Suppressor macrophage treated with lipopolysaccharide for 4 hours (primary cell): ENCODE measurements at places on chromosomes 5 and 9.

- DNase-seq = no peak
Observed at GRCh38 chr5:10441992-10442435, 335 bp downstream of the ROPN1L start.

- DNase-seq = no peak
Observed at GRCh38 chr5:68028131-68028727, 187.3 kb upstream of the PIK3R1 start.

GRCh38 chr9:14349146-14349446 is 35.2 kb upstream of the NFIB start:
- no peak for DNase-seq

GRCh38 chr5:88807327-88807726 is 75.7 kb downstream of the MEF2C start:
- no peak for DNase-seq

DNA sequence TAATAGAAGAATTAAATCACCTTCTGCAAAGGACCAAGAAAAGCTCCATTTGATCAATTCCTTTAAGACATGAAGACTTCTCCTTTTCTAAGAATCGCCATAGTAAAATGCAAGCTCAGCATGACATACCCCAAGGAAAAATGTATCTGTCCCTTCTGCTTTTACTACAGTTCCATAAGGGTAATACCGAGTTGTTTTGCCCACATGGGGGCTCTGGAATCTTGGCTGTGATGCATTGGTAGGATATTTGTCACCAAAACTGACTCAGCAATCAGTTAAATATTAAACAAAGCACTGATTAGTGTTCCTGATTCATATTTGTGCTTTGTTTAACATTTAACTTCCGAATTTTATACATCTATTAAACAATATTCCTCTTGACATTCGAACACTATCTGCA is 24.3 kb upstream of the KCNIP1 start:
- peak; percentile 44 for DNase-seq

DNA sequence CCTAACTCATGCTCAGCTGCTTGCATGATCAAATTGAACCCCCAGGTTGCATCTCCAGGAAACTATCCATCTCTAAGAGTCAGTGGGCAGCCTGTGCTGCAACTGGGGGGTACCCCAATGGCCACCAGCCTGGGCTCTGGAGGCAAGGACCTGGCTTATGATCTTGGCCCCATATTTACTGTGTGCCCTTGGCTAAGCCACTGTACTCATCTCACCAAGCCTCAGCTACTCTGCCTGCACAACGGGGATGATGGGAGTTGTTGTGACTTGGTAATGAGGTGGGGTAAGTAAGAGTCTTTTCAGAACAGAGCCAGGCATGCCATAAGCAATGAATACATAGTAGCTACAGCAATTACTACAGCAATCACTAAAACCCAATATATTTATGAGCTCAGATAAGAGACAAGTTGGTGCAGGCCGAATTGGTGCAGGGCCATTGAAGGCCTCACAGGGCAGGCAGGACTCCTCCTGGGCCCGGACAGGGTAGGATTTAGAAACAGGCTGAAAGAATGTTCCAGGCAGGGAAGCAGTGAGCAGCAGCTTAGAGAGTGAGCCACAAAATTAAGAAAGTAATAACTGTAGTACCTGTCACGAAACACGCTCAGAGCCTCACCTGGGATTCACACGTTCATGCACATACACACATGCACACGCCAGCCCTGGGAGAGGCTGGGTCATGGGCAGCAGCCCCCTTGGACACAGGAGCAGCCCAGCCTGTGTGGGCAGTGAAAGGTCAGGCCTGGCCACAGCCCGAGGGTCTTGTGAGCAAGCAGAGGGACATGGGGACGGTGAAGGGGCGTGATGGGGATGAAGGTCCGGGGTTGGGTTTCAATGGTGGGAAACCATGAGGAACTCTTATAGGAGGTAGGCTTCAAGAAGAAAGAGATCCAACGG is 74.1 kb downstream of the PAX5 start:
- DNase-seq = no peak

DNA sequence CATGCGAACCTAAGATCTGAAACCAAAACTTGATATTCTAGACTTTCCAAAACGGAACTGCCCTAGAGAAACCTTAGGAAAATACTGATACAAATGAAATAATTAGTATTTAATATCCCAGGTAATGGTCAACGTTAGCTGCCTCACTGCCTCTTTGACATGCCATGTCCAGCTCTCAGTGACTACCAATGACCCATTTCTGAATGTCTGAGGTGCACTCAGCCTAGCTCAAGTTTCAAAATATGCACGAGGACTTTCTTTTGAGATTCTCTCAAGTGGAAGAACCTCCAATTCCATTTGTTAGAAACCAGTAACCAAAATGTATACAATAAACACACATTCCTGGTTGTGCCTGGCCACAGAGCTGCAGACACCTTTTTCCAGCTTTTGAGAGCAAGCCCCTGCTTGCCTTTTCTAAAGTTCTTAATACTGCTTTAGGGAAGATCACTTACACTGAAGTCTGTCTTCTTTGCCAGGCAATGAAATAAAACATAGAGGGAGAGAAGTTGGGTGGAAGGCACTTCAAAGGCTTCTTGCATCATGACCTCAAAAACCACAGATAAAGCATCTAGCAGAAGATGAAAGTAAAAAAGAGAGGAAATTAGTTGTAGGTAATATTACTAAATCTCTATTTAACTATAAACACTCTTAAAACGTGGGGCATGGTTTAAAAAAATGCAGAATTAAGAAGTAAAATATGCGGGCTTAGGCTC is 87.9 kb downstream of the MRPS27 start:
- DNase-seq = no peak

DNA sequence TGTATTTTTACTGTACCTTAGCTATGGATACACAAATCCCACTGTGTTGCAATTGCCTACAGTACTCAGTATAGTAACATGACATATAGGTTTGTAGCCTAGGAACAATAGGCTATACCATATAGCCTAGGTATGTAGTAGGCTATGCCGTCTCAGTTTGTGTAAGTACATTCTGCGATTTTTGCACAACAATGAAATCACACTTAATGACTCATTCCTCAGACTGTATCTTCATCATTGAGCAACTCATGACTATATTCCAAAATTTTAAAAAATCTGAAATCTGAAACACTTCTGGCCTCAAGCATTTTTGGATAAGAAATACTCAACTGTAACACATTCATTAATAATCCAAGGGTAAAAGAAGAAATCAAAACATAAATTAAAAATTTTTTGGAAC is 666.8 kb upstream of the GRAMD2B start:
- DNase-seq = no peak

DNA sequence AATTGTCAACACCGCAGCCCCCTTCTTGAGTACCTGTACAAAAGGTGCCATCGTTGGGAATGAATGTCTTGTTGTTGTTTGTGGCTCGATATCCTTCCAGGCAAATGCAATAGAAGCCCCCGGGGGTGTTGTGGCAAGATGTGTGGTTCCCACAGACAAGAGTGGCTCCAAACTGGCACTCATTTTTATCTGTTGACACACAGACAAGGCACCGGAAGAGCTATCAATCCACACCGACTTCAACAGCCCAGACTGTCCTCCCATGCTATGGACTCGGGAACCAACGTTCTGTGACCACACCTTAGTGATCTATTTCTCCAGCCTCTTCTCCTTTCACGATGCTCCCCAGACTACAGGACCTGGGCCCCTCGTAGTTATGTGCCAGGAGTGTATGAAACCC is 25.9 kb downstream of the SUSD1 start:
- no peak for DNase-seq

- DNase-seq = no peak
Observed at GRCh38 chr9:70910598-70910997, 210.8 kb downstream of the TRPM3 start.

DNA sequence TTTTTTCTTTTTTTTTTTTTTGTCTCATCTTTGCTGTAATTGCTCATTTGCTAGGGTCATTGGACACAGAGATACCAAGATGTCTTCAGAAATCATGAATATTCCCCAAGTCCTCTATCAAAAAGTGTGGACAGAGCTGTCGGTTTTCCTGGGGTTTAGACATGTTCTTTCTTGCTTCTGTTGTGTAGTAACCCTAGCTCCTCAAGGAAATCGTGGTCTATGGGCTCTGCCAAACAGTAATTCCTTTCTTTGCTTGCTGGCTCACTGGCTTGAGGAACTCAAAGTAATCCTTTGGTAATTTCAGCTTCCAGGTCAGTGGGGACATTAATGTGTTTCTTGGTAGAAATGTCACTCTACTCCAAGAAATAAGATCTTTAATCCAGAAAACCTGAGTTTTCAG is 101.7 kb downstream of the TMC1 start:
- no peak for DNase-seq

DNA sequence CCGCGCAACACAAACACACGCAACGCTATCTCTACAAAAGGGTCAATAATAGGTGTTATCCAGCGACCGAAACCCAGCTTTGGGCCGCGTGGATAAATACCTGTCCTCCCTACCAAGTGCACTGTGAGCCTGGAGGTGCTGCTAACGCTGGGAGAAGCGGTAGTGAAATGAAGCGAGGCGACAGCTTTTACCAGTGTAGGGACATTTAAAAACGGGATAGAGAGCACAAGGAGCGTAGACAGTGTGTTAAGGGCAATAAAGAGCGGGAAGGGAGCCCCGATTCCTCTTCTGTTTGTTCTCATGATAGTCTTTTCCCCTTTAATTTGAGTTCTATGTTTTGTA is 421 bp upstream of the DEPDC1B start:
- DNase-seq = peak; percentile 12

GRCh38 chr5:61274511-61274911 is 57.5 kb upstream of the ZSWIM6 start:
- peak; percentile 34 for DNase-seq

DNA sequence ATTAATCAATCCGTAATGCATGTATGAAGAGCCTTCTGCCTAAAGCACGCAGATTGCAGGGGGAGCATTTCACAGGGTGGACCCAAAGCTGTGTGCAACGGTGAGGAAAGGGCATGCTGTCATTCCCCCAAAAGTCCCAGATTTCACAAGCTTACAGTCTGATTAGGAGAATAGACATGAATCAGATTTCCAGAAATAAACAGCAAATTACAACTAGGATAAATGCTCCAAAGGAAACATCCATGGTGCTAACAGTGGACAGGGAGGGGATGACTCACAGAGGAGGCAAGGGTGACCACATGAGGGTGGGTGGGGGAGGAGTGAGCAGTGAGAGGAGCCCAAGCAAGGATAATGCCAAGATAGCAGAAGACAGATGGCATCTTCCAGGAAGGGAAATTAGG is 258.4 kb upstream of the TAS2R1 start:
- DNase-seq = no peak

- no peak for DNase-seq
Observed at GRCh38 chr9:124593200-124593599, 86.0 kb upstream of the NR5A1 start.

DNA sequence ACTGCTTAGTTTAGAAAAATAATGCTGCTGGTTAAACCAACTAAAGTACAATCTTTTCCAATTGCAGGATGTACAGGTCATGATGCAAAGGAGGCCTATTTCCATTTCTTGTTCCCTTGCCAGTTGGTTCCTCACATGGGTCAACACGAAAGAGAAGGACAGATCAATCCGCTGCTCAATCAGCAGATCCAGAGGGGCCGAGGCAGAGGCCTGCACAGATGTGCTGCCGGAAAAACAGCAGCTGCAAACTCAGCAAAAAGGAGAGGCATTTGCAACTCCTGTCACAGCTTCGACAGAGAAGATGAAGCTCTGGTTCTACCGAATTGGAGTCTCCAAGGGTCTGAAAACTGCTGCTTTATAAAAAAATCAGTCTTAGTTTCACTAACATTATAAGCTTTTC is 69.8 kb downstream of the NIPSNAP3B start:
- no peak for DNase-seq

- DNase-seq = no peak
Observed at GRCh38 chr5:133199417-133200178, 147.8 kb downstream of the HSPA4 start.

DNA sequence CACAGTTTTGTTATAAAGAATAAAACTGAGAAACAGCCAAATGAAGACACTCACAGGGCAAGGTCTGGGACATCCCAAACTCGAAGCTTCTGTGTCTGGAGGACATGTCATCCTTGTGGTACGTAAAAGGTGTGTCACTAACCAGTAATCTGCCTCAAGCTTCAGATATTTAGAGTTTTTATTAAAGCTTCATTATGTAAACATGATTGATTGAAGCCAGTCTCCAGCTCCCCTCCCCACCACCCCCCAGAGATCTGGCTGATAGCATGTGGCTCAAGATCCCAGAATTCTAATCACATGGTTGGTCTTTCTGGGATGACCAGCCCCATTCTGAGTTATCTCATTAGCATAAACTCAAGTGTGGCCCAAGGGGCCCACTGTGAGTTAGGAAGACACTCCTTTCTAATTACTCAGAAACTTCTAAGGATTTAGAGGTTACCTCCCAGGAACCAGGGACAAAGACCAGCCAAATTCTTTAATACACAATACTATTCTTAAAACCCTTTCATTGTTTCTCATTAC is 31.4 kb upstream of the ERAP1 start:
- DNase-seq = no peak

- DNase-seq = peak; percentile 12
Observed at GRCh38 chr9:88076286-88077070, 61.8 kb downstream of the SPATA31C2 start.

DNA sequence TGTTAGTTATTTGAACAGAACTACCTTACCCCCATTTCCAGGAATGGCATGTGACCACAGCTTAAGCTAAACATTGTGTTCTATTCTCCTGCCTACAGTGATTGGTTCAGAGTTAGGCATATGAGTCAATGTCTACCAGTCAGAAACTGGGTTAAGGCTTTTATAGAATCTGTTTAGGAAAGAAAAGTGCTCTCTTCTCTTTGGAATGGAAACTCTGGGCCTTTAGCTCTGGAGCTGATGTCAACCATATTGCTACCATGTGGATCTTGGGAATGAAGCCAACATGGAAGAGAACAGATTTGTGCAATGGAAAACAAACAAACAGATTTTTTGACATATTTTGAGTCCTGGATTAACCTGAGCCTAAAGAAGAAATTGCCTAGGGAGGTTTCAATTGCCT is 488.9 kb upstream of the TNC start:
- DNase-seq = no peak

DNA sequence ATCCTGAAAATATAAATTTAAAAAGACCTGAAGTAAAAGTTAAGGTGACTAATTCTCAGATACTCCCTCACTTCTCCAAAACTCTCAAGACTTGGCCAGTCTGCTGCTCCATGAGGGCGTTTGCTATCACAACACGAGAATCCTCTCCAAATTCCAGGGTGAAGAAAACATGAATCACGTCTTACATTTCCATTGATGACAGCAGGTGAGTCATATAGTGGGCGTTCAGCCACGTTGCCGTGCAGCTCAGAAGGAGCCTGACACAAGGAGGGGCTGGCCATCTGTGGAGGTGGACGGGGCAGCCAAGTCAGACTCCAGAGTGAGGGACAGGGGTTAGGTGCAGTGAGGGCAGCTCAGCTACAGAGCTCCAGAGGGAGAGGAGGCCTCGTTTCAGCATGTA is 555.1 kb upstream of the ADAMTS16 start:
- no peak for DNase-seq

DNA sequence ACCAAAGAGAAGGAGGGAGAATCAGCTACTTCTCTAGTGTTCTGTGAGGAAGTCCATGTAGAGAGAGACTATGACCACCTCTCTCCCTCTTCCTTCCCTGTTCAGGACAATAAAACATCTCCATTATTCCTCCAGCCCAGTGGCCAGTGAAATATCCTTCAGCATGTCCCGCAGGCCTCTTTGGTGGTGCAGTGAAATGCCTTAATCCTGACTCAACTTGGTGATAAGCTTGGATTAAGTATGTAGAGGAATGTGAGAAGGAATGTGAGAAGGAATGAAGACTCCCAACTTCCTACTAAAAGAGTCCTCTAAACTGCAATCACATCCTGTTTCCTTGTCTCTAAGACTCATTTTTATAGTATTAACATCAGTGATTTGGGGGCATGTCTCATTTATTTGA is 167.3 kb downstream of the TRPM3 start:
- DNase-seq = no peak
